GM10248 (cell line): ENCODE measurements at places on chromosomes 1 and 21.
A peak's percentile ranks its signal among the peaks of the same experiment; 100 is the strongest.

GRCh38 chr1:174812656-174813055 lies 187.1 kb upstream of the CACYBP start:
- no peak for DNase-seq

GRCh38 chr1:236181059-236181458 lies 38.7 kb downstream of the GPR137B start:
- DNase-seq: no peak

GRCh38 chr21:15098908-15099307 lies 34.1 kb upstream of the NRIP1 start:
- no peak for DNase-seq

GRCh38 chr1:229570891-229571516 lies 12.5 kb upstream of the ABCB10 start:
- no peak for DNase-seq

DNA sequence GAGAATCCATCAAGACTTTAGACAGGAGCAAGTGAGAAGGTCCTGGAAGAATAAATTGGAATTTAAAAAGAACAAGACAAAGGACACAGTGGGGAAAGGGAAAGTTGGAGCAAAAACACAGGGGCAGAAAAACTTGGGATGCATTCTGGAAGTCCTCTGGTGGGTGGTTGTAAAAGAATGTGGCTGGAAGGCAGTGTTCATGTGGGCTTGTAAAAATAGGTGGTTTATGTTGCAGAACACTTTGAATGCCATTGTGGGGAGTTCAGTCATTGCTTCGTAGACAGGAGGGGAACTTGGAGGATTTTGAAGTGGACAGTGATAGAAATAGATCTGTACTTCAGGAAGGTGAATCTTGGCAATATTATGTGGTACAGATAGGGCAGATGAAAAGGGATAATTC lies 15.2 kb downstream of the KIF1B start:
- DNase-seq: no peak

GRCh38 chr1:151371370-151372057 lies 991 bp downstream of the SELENBP1 start:
- no peak for DNase-seq

- no peak for DNase-seq
Observed at GRCh38 chr1:10803971-10804820, 7.8 kb upstream of the CASZ1 start.

- no peak for DNase-seq
Observed at GRCh38 chr1:20076223-20076622, 6.2 kb downstream of the PLA2G5 start.

DNA sequence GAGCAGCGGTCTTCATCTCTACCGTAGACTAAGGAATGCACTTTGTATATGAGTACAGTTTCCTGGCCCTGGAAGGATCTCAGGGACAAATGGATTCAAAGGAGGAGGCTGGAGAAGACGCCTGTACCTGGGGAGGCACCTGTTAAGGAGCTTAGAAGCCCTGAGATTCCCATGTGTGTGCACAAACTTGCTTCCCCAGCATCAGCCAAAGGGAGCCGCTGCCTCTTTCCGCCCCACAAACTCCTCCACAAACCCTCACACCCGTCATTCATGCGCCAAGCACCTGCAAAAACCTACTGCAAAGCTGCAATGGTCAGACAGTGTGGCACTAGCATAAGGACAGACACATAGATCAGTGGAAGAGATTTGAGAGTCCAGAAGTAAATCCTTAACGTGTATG lies 54.5 kb downstream of the RRAGC start:
- DNase-seq: no peak

DNA sequence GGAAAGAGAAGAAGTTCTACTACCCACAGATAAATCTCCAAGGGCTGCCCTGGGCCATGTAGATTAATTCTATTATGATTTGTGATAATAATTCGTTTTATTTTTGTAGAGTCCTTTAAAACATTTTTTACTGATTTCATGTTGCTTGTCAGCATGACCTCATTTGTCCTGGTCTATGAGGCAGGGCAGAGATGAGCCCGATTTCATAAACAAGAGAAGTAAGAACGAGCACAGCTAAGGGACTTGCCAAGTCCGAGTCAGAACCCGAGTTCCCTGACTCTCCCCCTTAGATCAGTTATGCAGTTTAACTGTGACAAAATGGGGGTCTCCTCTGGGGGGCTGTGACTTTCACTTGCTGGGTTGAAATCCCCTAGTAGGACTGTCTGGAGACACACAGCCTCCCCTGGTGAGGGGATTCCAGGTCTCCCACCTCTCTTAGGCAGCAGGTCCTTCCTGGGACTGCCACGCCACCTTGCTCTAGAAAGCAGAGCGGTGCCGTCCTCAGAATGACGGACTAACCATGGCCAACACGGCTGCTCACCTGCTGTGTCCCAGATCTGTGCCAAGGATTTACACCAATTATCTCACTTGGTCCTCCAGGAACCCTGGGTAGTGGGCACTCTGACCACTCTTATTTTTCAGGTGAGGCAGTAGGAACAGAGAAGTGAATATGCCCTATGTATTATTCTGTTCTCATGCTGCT lies 31.0 kb upstream of the SOX13 start:
- DNase-seq: no peak

- no peak for DNase-seq
Observed at GRCh38 chr1:151898519-151898991, 10.8 kb downstream of the THEM4 start.

- no peak for DNase-seq
Observed at GRCh38 chr1:245094954-245095353, 59.8 kb upstream of the KIF26B start.

DNA sequence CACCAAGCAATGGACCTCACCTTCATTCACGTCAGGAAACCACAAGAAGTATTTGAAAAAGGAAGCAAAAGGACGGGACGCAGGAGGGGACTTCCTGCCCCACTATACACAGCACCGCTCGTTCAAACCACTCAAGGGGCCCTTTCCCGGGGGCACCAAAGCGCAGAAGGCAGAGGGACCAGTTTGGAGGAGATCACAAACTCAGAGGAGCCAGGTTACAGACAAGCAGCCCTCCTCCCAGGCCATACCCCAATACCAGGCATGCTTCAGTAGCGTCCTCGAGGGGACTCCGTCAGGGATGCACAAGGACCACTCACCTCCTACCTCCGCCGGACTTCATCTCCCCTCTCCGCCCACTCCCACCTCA lies 685 bp downstream of the CRTC2 start:
- DNase-seq: peak; percentile 59

DNA sequence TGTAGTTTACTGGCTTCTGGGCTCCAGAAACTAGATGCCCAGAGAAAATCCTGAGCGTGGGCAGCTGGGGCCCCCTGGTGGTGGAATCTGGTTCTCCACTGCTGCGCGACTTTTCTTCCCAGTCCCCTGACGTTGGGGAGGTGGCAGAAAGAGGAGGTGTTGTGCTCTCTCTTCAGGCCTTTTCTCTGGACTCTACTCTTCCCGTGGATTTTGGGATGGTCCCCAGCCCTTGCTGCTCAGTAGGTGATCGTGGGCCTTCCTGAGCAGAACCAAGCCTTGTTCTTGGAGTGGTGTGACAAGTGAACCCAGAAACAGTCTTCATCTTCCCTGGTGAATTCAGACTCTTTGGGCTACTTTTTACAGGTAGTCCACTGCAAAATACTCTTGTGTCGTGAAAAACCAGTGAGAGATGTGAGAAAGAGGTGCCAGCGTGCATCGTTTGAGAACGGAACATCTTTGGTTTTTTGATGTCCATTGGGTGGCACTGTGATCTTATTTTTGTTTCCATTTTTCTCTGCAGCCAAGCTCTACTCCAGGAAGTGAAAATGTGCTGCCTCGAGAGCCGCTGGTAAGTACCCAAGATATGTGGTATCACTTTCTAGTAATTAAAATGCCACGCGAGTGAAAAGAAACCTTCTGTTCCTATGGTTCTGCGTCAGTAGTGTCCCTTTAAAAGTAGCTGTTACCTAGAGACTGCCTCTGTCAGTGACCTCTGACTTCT lies 20.2 kb downstream of the PEX14 start:
- DNase-seq: peak; percentile 83

- no peak for DNase-seq
Observed at GRCh38 chr1:81327743-81328142, 473.0 kb upstream of the ADGRL2 start.

DNA sequence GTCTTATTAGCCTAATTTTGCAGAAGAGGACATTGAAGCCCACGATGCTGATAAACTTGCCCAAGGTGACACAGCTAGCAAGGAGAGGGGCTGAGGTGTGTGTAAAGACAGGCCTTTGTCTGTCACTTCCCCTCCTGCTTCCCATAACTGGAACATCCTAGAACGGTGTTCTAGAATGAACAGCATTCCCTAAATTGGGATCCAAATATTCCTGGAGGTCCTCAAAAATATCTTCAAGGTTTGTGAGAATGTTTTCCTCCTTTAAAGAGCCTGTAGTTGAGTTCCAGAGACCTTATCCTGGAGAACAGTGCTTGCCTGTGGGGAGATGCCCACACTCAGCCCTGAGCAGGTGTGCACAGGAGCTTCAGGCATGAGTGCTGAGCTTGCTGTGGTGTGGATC lies 41.5 kb upstream of the SAMD13 start:
- DNase-seq: no peak

DNA sequence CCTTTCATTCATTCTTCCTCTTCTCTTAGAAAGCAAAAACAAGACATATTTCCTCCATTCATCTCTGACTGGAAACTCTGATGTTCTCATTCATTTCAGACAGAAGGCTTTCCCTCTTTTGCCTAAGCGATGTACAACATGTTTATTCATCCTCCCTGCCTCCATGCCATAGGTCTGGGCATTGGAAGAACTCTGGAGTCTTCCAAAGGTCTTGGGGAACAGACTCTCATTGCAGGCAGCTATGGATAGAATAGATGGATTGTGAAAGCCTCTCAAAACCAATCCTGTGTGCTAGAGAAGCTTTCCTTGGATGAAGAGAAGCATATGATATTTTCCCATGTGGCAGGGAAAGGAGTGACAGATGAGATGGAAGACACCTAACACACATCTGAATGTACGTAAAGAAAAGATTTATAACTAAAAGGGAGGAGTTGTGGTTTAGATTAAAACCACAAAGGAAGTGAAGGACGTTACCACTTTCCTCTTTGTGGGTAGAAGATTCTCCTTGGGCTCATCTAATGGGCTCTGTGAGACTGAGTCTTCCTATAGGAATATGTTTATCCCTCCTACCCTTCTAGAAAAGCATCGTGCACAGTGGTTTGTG lies 38.7 kb downstream of the BCL9 start:
- no peak for DNase-seq

GRCh38 chr1:66460776-66461175 lies 73.2 kb upstream of the SGIP1 start:
- no peak for DNase-seq

GRCh38 chr1:119981986-119982815 lies 85.9 kb upstream of the ADAM30 start:
- no peak for DNase-seq

GRCh38 chr1:69567652-69568420 lies at the start of gene LRRC7:
Gene LRRC7, plus strand, starts transcription at chr1:69567922. Its CDS starts 718 bp downstream, at chr1:69568640.
- DNase-seq: peak; percentile 15

DNA sequence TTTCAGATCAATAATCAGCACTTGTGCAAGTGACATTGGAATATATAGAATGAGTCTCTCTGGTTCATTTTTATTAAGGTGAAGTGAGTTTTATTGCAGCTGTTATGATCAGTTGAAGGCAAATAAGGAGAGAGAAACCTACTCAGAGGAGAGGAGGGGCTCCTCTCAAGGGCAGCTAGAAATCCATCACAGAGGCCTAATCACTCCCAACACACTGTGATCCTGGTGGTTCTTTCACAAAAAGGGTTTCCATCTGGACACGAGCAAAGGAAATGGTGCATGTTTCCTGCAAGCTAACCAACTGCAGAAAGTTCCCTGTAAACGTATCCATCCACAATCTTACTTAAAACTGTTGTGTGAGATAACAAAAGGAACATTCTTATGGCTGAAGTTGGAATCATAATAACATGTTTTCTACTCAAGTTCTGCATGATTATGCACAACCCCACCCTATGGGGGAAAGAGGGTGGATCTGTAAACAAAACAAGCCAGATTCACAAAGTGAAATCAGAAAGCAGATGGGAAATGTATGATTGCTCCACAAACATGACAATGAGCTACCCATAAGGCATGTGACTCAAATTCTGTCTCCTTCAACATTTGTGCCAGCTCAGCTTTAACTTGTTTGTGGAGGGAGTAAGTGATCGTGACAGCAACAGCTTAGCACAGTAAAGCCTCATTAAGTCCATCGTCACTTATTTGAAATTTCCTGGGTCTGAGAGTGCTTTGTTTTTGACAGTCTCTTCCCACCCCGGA lies 141.2 kb upstream of the ST6GALNAC5 start:
- DNase-seq: no peak

GRCh38 chr1:234715252-234716014 lies 105.5 kb upstream of the IRF2BP2 start:
- DNase-seq: no peak

DNA sequence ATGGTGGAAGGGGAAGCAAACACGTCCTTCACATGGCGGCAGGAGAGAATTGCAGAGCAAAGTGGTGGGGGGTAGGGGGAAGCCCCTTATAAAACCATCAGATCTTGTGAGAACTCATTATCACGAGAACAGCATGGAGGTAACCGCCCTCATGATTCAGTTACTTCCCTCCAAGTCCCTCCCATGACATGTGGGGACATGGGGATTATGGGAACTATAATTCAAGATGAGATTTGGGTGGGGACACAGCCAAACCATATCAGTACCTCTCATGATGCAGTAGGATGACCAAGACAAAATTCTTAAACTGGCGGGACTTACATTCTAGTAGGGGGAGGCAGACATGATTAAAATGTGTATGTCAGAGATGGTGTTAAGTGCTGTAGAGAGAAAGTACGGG lies 38.8 kb downstream of the WNT4 start:
- no peak for DNase-seq

GRCh38 chr1:178844436-178844835 lies 26.4 kb downstream of the ANGPTL1 start:
- no peak for DNase-seq

DNA sequence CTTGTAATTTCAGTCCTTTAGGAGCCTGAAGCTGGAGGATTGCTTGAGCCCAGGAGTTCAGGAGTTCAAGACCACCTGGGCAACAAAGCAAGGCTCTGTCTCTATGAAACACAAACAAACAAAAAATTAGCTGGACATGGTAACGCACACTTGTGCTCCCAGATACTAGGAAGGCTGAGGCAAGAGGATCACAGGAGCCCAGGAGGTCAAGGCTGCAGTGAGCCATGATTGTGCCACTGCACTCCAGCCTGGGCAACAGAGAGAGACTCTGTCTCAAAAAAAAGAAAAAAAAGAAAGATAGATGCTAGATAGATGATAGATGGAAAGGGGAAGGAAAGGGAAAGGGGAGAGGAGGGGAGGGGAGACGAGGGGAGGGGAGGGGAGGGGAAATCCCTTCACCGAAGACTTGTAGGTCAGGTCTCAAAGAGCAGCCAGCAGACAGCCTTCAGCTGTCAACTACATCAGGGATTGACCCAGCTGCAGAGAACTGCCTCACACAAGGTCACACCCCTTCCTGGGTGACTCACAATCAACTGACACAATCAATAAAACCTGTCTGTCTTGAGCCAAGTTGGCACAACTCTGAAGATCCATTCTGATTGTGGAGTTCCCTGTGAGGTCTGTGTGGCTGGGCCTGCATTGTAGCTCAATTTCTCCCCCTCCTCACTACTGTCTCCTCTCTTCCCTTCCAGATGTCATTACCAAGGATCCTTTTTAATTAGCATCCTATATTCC lies 200.6 kb downstream of the RGS7 start:
- DNase-seq: no peak

- no peak for DNase-seq
Observed at GRCh38 chr1:174890024-174890423, 109.7 kb upstream of the CACYBP start.
